Spleen (tissue), 13 donors: ENCODE measurements at places on chromosomes 12 and 14. TPM values are rescaled to one million over a fixed set of nuclear protein-coding genes. Genes with fewer than 3 reads are reported as not detected.

The ALDH2 gene
- total RNA-seq, result 78.9 TPM

- peaks cover 59% of the 10 kb centered on the region for H3K4me1 ChIP-seq
- DNase-seq, result no peak
- H3K36me3 ChIP-seq, result no peaks in the 10 kb centered on the region
- H3K27me3 ChIP-seq, result no peaks in the 10 kb centered on the region
- peak overlapping the region; percentile 74 for H3K4me3 ChIP-seq
- peak overlapping the region; percentile 87 for H3K27ac ChIP-seq
Measured at GRCh38 chr14:34713681-34714319, 593 bp downstream of the CFL2 start.

The TEDC1 gene
- 11.1 TPM for total RNA-seq

DNA sequence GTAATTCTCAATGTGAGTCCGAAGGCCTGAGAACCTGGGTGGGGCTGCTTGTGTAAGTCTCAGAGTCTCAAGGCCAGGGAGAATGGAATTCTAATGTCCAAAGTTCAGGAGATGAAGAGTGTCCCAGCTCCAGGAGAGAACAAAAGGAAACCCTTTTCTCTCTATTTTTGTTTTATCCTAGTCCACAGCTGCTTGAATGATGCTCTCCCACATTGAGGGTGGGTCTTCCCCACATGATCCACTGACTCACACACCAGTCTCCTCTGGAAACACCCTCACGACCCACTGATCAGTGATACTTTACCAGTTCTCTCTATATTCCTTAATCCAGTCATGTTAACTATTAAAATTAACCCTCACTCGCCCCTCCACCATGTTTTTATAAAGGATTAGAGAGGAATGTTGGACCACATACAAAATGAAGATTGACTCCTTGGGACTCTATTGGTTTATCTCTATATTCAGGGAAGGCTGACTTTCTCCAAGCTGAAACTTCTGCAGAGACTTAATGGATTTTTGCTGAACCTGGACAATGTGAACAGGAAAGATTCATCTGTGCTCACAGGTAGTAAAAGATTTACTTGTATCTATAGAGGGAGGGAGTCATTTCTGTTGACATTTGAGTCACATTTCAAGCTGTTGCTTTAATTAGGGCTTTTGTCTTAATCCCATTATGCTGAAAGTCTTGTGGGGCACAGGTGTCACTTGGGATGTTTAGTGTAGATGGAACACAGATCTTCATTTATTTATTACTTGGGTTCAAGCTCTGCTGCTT is 1061.0 kb upstream of the TMEM132C start:
- no peaks in the 10 kb centered on the region for H3K4me1 ChIP-seq
- DNase-seq, result no peak
- no peak overlapping the region for H3K27ac ChIP-seq
